ENCODE measurements at places on chromosomes 6 and 20. TPM values are rescaled to one million over a fixed set of nuclear protein-coding genes. Genes with fewer than 3 reads are reported as not detected.

UBD gene
- 2.3 TPM for total RNA-seq

DNA sequence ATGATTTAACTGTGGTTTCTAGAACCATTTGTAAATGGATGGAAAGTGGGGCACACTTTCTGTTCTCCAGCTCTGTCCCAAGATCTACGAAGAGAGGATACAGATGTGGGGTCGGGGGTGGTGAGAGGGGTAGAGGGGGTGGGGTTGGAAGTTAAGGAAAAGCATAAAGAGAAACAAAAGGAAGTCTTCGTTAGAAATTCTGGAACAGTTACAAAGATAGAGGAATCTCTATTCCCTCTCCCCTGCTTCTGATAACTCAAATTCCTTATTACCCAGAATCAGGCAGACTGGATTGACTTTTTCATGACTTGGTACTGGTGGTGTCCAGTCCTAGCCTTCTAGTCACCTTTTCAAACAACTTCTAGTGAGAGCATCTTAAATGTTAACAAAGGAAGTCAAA lies 4.9 kb downstream of the GCM1 start:
- no peak for DNase-seq

DNA sequence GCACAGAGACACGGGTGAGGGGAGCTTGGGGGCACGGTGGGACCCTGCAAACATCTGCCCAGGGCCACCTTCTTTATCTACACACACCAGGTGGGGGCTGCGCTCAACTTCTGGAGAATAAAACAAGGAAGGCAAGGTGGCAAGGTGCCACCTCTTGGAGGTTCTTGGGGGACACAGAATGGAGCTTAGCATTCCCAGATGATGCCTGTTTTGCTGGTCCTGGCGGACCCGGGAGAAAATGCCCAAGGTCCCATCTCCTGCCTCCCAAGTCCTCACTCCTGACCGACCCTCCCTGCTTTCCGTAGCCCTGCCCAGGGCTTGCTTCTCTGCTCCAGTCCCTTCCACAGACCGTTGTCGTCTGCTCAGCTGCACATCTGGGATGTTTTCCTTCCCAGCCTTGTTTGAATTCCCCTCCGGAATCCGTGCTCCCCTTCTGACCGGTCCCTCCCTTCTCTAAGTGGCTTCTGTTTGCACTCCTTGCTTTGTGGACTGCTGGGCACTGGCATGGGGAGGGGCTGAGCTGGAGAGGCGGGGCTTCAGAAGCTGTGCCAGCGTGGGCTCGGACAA lies 13.1 kb downstream of the ITPR3 start:
- DNase-seq: no peak

DNA sequence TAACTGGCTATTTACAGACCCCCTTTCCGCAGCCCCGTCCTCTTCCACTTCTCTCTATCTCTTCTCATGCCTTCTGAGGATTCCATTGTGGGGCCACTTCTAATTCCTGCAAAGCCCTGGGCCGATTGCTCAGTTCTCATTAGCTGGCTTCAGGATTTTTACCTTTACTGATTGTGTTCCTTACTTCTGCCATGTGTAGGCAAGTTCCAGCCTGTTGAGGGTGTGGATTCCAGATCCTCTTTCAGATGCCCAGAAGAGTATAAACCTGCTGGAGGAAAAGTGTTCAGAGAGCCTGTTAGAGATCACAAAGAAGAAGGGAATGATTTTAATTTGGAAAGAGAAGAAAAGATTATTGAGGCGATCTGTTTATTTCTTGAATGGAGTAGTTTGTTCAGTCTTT lies 5.4 kb downstream of the DSE start:
- no peak for DNase-seq

GRCh38 chr20:22285555-22285954 lies 298.8 kb downstream of the FOXA2 start:
- DNase-seq: no peak

GRCh38 chr6:10487668-10488327 lies 33.4 kb upstream of the GCNT2 start:
- no peak for DNase-seq

DNA sequence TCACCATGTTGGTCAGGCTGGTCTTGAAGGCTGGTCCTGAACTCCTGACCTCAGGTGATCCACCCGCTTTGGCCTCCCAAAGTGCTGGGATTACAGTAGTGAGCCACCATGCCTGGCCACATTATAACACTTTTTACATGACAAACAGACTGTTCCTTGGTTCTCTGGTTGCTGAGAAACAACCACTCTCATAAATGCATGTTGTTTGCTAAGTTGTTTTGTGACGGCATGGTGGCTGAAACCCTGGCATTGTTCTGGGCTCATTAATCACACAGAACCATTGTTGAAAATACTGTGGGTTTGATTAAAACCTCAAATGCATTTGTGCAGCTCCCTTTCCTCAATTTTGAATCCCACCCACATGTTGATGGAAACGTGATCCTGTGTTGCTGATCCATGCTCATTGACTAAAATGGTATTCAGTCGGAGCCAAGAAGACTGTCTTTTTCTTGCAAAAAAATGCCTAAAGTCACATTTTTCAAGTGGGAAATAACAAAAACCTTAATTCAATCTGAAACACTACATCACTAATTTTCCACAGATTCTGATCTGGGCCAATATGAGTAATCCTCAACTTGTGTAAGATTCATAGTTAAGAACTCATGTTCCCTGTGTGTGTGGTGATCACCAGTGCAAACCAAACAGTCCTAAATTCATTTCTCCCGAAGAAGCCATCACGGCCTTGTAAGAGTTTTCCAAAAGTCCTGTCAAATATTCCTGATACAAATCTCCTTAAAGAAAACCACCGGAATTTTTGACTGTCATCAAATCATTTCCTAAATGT lies 132.8 kb downstream of the FNDC1 start:
- DNase-seq: no peak

DNA sequence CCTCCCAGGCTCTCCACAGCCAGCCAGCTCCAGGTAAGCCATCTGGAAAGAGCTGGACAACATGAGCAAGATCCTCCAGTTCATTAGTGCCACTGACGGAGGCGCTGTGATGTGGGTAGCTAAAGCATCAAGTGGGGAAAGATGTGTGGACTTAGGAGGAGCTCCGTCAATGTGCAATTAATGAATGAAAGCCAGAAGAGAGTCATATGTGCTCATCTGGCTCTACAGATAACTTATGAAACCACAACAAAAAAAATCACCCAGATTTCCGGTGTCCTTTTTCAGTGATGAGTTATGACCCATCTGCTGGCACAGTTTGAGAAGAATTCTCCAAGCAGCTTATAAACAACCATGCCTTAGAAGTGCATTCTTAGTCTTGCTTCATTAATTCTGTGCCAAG lies 311.7 kb upstream of the PLCB4 start:
- DNase-seq: no peak

All from activated naive CD8-positive, alpha-beta T cell treated with anti-CD3 and anti-CD28 coated beads for 36 hours (primary cell).